Mononuclear cell (primary cell): ENCODE measurements at places on chromosomes 5 and 9. TPM values are rescaled to one million over a fixed set of nuclear protein-coding genes. Genes with fewer than 3 reads are reported as not detected.

SLC34A3 gene
- total RNA-seq, result not detected

TSLP gene
- total RNA-seq, result 0.21 TPM

PDCD1LG2 gene
- total RNA-seq, result not detected

FAM78A gene
- total RNA-seq, result 32.3 TPM

CCDC180 gene
- total RNA-seq, result 5.0 TPM
